ENCODE measurements at places on chromosomes 5 and 9.
A peak's percentile ranks its signal among the peaks of the same experiment; 100 is the strongest.

GRCh38 chr5:60417500-60418181 lies 282.3 kb downstream of the DEPDC1B start:
- DNase-seq = no peak

GRCh38 chr5:153463806-153464205 lies 26.7 kb upstream of the GRIA1 start:
- peak; percentile 19 for DNase-seq

- DNase-seq = no peak
Measured at GRCh38 chr5:89338935-89339334, 456.0 kb upstream of the MEF2C start.

GRCh38 chr9:134293611-134294152 lies 32.6 kb upstream of the RXRA start:
- no peak for DNase-seq

- peak; percentile 91 for DNase-seq
Measured at GRCh38 chr9:115373000-115373709, 255.2 kb upstream of the TNC start.

DNA sequence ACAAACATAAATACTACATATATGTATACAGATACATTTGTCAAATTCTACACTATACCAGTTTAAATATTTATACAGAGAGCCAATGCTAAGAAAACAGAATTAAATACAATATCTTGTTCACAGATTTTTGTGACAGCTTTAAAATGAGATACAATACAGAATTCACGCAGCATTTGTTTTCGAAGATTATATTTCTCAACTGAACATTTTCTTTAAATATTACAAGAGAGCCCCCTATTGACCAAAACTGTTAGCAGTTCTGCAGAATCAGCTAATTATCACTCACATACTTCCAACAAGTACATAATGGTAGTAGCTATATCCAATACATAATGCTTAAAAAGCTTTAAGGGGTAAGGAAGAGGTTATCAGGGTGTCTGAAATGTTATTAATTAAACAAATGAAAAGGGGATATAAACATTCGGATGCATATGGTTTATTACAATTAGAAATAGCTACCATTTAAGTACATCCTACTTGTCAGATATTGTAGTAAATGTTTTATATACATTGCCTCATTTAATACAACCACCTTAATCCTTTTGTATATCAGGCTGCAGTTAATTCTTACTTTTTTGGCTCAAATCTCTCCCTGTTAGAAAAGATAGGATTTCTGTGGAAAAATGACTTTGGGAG lies 31.7 kb downstream of the ZDHHC21 start:
- no peak for DNase-seq

- DNase-seq = no peak
Measured at GRCh38 chr9:124618476-124618875, 111.3 kb upstream of the NR5A1 start.

DNA sequence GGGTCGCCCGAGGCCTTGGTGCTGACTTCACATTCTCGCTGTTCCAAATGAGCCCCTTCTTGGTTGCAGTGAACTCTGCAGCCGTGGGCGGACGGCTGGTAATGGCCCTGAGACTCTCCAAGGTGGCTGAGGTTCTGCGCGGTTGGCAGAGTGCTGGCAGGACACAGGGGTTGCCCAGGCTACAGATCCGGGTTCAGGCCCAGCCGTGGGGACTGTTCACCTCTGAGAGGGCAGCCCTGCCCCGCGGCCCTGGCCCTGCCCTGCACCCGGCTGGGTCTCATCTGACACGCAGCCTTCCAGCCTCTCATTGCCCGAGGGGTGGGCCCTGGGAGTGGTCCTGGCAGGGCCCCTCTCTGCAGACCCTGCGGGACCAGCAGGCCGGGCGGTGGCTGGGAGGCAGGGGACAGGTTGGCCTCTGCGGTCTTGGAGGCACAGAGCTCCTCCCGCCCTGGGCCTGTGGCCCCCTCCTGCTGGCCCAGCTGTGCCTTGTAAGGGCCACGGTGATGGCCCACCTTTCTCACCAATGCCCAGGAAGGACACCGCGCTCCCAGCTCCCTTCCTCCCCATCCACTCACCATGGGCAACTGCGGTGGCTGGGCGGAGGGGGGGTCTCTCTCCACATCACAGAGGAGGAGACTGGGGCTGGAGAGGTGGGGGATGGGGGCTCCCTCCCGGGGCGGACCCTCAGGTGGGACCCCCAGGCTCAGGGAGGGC lies 51.6 kb downstream of the AHRR start:
- DNase-seq = no peak

GRCh38 chr9:17613758-17614157 lies 34.9 kb downstream of the SH3GL2 start:
- DNase-seq = peak; percentile 52

DNA sequence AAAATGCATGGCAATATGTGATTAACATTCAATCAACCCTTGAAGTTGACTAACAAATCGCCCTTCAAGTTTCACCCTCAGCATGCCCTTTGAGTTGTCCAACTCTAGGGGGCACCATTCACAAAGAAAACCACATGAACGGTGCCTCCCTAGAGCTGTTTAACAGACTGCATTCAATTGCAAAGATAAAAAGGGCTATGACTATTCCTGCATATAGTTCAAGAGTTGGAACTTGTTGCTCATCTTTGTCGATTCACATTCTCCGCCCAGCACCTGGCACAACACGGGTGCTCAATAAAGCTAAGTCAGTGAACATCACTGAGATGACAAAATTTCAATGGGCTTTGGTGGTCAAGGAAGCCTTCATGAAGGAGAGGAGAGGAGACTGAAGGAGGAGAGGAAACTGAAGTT lies 69.6 kb upstream of the SLC30A5 start:
- DNase-seq = peak; percentile 33

- DNase-seq = no peak
Measured at GRCh38 chr5:81762401-81762800, 11.5 kb upstream of the SSBP2 start.

DNA sequence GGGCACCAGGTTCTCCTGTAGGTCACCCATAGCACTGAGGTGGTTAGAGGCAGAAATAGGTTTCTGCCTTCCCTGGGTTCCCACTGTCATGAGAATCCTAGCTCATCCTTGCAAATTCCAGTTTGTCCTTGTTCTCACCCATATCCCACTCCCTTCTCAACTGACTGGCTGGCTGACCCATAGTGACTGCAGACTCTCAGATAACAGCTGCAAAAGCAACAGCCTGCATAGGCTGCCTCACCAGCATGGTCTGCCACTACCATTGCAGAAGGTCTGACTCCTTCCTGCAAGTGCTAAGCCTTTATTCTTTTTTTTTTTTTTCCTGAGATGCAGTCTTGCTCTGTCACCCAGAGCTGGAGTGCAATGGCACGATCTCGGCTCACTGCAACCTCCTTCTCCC lies 194.0 kb downstream of the SEMA6A start:
- no peak for DNase-seq

DNA sequence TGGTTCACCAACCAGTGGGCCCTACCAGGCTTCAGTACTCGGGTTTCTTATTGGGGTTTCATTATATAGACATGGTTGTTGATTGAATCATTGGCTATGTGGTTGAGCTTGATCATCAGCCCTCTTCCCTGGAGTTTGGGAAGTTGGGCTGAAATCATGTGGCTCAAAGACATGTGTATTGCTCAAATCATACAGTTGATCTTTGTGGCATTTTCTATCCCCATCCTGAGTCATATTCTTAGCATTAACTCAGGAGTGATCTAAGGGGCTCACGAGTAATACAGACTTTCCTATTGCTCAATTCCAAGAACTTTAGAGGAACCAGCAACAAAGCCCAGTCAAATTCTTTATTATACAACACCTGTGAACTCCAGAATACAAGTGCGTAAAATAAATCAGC lies 66.2 kb downstream of the SMC5 start:
- no peak for DNase-seq

DNA sequence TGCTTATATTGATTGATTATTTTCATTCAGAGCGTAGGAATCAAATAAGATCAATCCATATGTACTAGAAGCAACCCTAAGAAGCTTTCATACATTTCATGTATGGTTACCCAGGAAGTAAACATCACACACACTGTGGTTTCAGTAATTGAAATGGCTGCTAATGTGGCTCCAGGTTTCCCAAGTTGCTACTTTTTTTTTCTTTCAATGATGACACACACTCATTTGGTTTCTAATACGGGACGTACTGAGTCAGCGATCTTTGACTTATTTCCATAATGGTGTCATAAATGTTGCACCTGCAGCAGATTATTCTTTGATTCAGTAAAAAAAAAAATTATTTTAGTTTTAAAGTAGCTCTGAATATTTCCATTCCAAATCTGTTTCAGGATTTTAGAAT lies 248.6 kb downstream of the CTNND2 start:
- DNase-seq = no peak

DNA sequence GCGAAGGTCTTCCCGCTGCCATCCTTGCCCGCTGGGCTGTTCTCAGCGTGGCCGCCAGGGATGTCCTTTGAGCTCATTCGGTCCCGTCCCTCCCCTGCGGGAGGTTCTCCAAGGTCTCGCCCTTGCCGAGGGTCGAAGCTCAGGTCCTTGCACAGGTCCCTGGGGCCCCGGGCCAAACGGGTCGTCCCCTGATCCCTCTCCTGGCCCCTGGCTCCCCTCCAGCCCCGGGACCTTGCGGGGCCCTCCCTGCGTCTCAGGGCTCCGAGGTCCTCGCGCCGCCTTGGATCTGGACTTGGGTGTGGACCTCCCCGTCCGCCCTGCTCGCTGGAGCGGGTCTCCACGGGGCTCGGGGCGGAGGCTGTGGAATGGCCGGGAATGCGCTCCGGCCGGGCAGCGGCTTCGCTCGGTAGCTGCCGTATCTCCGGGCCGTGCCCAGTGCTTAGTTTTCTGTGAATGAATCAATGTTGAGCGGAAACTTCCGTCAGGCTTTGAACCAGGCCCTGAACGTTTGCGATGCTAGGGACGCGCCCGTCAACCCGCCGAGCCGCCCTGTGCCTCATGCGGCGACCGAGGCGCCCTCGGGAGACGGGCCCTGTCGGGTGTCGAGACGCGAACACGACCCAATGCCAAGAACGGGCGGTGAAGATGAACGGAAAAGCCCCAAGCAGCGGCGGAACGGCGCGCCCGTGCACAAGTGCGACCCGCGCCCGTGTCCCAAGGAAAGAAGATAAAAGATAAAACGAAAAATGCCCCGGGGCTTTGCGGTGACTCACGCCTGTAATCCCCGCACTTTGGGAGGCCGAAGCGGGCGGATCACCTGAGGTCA lies 780 bp downstream of the RNU6ATAC start:
- DNase-seq = no peak

GRCh38 chr9:14238079-14238478 lies 75.9 kb downstream of the NFIB start:
- peak; percentile 44 for DNase-seq

- DNase-seq = no peak
Measured at GRCh38 chr5:9613360-9613759, 16.8 kb downstream of the TAS2R1 start.

- DNase-seq = no peak
Measured at GRCh38 chr9:94144394-94144793, 60.1 kb downstream of the PTPDC1 start.

DNA sequence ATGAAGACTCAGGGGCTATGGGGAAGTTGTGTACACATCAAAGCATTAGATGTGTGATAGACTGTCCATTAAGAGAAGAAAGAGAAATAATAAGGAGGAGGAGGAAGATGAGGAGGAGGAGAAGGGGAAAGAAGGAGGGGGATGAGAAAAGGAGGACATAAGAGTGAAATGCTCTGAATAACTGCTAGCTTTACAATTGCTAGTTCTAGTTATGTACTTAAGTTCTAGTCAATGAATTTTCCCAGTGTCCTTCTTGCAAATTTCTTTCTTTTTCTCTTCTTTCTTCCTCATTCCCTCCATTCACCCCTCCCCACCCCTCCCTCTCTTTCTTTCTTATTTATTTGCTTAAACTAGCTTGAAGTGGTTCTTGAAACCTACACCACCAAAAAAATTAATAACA lies 534.9 kb upstream of the GRAMD2B start:
- no peak for DNase-seq

DNA sequence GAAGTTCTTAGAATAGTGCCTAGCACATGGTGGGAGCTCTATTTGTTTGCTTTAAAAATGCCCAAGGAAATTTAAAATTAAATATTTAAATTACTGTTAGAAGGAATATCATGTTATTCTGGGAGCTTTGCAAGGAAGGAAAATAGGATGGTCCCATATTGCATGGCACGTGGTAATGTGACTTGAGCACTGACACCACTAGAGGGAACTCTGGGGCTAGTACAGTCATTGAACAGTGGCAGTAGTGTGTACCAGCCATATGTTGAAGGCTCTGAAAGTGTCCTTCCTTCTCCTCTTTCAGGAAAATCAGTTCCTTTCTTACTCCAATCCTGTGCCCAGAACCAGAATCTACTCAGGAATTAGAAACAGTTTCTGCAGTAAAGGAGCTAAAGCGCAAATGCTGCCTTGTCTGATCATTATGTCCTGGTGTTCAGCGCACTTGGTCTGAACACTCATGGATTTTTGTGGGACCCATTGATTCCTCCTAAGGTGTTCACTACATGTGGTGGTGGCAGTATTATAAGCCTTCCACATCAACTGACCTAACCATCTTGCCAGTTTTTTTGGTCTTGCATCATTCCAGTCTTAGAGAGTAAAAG lies 54.1 kb downstream of the GDA start:
- no peak for DNase-seq

DNA sequence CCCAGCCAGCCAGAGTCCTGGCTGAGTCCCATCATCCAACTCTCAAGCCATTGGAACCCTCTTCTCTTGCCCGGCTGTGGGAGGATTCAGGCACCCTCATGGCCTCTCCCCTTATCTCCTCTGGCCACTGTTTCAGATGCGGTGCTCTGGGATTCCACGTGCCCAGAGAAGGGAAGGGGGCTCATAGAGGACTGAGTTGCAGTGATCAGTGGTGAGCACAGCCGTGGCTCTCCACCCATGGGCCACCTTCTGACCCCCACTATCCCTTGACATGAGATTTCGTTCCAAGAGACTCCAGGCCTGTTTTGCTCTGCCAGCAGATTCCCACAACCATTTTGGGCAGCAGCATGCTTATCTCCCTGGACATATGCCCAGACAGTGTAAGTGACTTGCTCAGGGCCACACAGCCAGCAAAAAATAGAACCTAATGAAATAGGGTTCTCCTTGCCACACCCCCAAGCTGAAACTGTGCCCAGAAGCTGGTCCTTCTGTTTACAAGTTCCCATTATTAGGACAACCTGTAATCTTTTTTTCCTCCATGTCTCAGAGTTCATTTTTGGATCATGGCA lies 2.7 kb downstream of the GPX3 start:
- no peak for DNase-seq

GRCh38 chr5:122770477-122770876 lies 4.4 kb upstream of the SNX2 start:
- no peak for DNase-seq

- no peak for DNase-seq
Measured at GRCh38 chr5:36571401-36572042, 34.9 kb upstream of the SLC1A3 start.

DNA sequence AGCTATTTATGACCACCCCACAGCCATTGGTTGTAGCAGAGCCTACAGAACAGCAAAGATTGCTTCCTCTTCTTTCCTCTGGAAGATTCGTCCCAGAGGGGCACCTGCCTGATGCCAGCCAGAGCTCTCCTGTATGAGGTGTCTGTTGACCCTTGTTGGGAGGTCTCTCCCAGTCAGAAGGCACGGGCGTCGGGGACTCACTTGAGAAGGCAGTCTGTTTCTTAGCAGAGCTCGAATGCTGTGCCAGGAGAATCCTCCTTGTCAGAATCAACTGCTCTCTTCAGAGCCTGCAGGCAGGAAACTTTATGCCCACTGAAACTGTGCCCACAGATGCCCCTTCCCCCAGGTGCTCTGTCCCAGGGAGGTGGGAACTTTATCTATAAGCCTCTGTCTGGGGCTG lies 479.5 kb upstream of the IZUMO3 start:
- DNase-seq = no peak

- DNase-seq = no peak
Measured at GRCh38 chr5:31097851-31098250, 95.6 kb upstream of the CDH6 start.
